ENCODE measurements at places on chromosomes 11 and 22.
A peak's percentile ranks its signal among the peaks of the same experiment; 100 is the strongest.

DNA sequence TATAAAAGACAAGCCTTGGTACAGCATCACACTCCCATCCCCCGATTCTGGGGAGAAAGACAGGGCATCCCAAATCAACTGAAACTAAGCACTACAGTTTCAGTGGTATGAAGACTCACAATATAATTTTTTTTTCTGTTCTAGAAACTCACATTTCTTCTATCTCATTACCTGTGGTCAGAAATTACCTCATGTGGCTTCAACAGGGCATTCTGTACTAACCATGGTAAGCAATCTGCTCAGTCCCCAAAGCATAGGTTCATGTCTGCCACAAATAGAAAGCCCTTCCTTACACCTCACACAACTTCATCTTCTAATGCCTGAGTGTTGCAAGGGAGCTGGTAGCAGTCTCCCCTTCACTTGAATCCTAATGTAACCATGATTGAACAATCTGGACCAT lies 147.4 kb upstream of the POU2AF2 start:
- DNase-seq, result no peak

GRCh38 chr11:45453721-45454120 lies 167.6 kb upstream of the SYT13 start:
- DNase-seq, result no peak

DNA sequence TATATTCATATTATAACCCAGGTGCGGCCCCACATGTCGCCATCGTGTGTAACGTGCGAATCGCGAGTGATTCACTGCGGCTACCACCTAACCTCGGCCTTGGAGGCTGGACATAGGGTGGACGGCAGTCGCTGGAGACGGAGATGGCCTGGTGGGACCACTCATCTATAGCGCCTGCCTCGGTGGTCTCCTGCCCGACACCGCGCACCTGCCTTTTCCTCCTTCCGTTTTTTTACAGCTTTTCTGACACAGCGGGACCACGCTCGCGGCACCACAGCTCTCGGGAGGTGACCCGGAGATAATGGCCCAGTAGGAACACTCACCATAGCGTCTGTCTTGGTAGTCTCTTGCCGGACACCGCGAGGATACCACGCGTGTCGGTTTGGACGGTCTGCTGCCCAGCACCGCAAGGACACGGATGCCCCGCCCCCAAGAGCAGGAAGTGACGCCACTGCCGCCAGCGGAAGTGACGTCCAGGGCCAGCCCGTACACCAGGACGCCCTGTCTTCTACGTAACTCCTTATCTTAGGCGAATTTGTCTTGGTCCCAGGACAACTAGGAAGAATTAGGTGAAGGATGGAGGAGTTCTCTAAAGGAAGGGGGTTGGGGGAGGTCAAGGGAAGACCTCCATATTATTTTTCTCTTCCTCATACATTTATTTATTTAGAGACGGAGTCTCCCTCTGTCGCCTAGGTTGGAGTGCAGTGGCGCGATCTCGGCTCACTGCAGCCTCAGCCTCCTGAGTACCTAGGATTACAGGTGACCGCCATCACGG lies 6.4 kb downstream of the SNU13 start:
- no peak for DNase-seq

- DNase-seq, result no peak
Observed at GRCh38 chr11:87355596-87355995, 317.9 kb downstream of the TMEM135 start.

- DNase-seq, result no peak
Observed at GRCh38 chr11:94469416-94469815, 24.2 kb downstream of the MRE11 start.

GRCh38 chr11:113289431-113290187 lies 24.8 kb upstream of the TTC12 start:
- DNase-seq, result no peak

GRCh38 chr11:63889344-63889743 lies 27.6 kb downstream of the RCOR2 start:
- no peak for DNase-seq

- DNase-seq, result no peak
Observed at GRCh38 chr11:62404435-62404834, 14.4 kb upstream of the SCGB1A1 start.

DNA sequence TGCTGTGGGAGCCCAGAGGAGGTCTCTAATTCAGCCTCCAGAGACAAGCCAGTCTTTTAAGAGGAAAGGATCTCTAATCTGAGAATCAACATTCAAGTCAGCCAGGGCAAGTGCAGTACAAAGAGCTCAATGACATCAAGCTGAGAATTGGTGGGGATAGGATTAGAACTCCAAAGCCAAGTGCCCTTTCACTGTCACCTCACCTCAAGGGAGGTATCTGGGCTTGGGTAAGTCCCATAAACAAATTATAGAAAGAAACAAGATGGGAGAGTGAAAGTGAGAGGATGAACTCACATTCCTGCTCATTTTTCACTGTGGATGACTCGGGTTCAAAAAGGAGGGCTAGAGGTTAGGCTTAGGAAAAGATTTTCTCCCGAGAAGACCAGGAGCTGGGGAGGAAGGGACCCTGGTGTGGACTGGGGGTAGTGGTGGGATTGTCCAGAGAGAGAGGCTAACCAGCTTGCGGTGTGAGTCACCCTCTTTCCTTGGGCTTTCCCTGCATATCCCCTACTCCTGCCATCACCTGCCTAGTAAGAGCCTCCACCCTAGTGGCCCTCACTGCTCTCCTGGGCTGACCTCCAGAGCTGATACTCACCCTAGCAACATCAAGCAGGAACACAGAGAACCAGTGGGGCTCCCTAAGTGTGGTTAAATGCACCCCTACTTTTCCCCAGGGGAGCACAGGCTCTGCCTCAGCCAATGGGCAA lies 70.4 kb downstream of the RRM1 start:
- no peak for DNase-seq

DNA sequence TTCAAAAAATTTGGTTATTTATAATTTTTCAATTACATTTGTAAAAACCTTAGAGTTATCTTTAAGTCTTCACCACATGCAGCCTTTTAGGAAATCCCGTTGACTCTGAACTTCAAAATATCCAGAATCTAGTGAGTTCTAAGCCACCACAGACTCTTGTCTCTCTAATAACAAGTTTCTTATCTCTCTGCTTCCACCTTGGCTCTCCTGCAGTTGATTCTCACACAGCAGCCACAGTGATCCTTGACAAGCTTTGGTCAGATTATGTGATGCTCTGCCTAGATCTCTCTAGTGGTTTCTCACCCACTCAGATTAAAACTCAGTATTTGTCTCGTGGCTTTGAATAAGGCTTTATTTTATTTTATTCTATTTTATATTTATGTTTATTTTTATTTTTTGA lies 8.6 kb downstream of the HSD17B12 start:
- no peak for DNase-seq

GRCh38 chr22:39270280-39270679 lies 25.5 kb upstream of the PDGFB start:
- no peak for DNase-seq

GRCh38 chr11:80083531-80083951 lies 642.7 kb upstream of the TENM4 start:
- no peak for DNase-seq

DNA sequence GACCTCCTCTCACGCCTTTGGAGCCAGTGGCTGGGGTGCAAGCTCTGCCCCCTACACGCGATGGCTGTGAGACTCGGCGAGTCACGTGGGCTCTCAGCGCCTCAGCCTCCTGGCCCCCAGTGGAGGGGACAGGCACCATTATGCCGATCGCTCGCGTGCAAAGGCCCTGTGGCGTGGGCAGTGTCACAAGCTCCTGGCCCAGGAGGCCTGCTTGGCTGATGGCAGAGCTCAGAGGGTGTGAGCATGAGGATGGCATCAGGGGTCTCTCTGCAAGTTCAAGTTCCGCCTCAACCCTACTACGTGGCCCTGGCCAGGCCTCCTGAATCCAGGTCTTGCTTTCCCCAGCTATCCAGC lies 90.8 kb upstream of the KCNQ1OT1 start:
- no peak for DNase-seq

DNA sequence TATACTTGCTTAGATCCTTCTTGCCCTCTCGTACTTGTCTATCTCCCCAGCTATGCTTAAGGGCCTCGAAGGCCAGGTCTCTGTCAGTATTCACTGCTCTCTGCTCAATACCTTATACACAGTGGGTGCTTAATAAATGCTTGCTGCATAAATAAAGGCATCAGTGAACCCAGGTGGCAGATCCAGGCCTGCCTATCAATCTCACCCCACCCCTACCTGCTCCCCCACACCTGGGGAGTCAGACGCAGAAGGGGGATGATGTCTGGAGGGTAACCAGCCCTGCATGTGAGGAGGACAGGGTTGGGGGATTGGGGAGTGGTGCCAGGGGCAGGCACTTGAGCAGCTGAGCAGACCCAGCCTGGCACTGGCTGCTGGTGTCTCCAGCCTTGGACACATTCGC lies 430.6 kb downstream of the MN1 start:
- DNase-seq, result no peak

DNA sequence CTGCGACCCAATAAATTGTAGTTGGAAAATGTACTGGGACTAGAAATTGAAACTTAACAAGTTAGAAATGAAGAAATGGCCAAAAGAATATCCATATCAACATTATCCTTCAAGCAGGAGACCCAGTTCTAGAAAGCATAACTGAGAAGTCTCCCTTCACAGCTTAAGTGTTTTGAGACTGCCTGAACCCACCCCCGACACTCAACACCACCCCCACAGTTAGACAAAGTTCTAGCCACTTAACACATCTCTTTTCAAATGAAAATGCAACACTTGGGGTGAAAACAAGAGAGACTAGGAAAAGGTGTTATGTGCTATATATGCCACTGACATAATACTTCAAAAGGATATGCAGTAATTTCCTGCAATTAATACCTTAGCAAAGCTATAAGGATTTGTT lies 184.5 kb downstream of the SOX6 start:
- no peak for DNase-seq

GRCh38 chr11:63670096-63670432 lies 1.1 kb downstream of the ATL3 start:
- no peak for DNase-seq

GRCh38 chr11:67732045-67732787 lies 57.8 kb upstream of the ALDH3B2 start:
- peak; percentile 18 for DNase-seq

GRCh38 chr11:133198438-133198837 lies 333.9 kb downstream of the OPCML start:
- DNase-seq, result no peak

GRCh38 chr11:70456921-70457532 lies 58.7 kb downstream of the CTTN start:
- no peak for DNase-seq

DNA sequence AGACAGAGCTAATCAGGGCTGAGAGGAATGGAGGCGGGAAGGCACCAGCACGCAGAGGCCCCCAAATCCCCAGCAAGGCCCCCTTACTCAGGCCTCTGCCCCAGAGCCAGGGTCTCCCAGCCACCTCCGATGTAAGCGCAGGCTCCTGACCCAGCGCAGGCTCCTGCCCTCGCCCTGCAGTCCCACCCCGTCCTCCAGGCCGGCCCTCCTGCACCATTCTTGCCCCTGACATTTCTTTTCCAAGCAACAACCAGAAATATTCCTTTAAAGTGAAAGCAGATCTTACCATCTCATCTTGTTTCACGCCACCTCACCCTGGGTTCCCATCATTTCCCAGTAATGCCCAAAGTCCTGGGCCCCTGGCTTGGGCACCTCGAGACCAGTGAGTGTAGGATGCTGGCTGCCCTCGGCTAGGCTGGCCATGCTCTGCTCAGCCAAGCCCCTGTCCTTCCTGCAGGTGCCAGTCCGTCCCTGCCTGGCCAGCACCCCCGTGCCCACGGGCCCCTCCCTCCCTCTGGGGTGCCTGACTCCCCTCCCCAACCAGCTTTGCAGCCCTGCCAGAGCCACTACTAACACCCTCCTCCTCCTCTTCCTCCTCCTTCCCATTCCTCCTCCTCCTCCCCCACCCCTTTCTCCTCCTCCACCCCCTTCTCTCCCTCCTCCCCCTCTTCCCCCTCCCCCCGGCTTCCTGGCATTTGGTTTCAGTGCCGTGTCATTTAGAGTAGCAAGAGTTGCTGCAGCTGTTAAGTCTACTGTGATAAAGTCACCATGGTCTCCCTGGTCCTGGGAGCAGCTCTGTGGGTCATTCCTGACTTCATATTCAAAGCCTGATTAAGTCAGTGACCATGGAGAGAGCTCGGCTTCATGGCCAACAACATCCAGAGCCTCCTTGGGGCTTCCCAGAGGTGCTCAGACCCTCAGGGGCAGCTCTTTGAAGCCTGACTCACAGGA lies 78.7 kb downstream of the PIWIL3 start:
- DNase-seq, result no peak

Data from NCI-H2081 treated with DMSO at 0.1 percent for 48 hours (cell line).